ENCODE measurements at places on chromosomes 5 and 9.

GRCh38 chr9:107932046-107932445 lies 442.5 kb upstream of the KLF4 start:
- DNase-seq: no peak

GRCh38 chr5:472076-472655 lies 29.2 kb downstream of the EXOC3 start:
- no peak for DNase-seq

- no peak for DNase-seq
These were observed 3.4 kb downstream of the RPL37 start for GRCh38 chr5:40831346-40832210.

GRCh38 chr5:106314221-106314824 lies 1356.4 kb downstream of the EFNA5 start:
- DNase-seq: no peak

DNA sequence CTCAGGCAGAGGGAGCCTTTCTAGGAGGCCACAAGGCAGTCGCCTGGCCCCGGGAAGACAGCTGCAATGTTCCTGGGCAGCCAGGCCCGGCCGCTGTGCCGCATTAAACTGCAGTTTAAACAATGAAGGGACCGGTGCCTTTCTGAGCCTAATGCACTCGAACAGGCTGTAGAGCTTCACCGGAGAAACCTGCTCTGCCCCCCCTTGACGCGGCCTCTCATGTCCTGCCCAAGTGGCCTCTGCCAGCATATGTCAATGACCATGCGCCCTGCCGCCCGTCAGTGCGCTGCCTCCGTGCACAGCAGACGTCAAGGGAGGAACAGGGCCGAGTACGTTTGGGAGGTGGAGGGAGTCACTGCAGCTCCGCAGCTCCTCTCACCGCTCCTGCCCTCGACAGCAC lies 38.4 kb upstream of the BARHL1 start:
- DNase-seq: peak; percentile 40

DNA sequence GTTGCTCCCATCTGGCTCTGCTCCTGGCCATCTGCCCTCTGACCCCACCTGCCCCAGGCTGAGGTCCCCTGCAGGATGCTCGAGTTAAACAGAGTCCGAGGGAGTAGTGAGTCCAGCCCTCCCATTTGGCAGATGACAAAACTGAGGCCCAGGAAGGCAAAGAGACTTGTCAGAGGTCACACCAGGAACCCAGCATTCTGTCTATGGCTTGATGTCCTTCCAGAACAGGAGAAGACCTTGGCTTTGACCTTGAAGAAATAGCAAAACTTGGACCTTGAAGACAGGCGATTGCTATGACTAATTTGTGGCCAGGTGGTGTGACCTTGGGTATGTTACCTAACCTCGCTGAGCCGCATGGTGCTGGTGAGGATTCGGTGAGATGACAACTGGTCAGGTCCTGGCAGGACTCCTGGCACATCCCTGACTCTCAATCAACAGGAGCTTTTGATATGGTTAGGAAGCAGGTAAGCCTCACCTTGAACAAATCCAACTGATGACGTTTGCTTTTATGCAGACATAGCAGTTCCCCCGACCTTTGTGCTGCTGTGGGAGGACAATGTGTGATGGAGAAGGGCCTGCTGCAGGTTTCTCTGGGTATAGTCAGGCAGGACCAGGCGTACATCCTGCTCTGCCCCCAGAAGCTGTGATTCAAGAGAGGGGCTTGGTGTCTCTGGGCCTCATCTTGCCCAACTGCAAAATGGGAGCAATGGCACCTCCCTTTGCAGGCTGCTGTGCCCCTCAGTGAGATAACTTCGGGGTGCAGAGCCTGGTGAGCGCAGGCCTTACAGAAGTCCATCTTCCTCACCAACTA lies 198.7 kb downstream of the C9orf50 start:
- no peak for DNase-seq

DNA sequence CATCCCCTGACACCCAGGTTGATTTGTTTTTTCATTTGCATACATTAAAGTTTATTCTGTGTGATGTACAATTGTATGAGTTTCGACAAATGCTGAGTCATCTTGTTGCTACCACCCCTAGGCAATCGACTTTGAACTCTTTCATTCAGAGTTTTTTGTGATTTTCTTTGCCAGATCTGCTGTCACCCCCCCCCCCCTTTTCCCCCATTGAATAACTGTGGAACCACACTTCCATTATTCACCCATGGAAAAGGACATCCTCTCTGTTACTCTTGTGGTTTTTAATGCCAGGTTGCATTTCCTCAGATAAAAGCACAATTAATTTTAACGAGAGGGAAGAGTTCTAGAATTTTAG lies 13.7 kb upstream of the FAM120AOS start:
- no peak for DNase-seq

GRCh38 chr5:123906698-123907295 lies 394.8 kb downstream of the CSNK1G3 start:
- no peak for DNase-seq

- DNase-seq: no peak
These were observed 91.3 kb upstream of the OTULINL start for GRCh38 chr5:14490309-14490711.

GRCh38 chr9:99474186-99474585 lies 252.1 kb downstream of the SEC61B start:
- DNase-seq: no peak

DNA sequence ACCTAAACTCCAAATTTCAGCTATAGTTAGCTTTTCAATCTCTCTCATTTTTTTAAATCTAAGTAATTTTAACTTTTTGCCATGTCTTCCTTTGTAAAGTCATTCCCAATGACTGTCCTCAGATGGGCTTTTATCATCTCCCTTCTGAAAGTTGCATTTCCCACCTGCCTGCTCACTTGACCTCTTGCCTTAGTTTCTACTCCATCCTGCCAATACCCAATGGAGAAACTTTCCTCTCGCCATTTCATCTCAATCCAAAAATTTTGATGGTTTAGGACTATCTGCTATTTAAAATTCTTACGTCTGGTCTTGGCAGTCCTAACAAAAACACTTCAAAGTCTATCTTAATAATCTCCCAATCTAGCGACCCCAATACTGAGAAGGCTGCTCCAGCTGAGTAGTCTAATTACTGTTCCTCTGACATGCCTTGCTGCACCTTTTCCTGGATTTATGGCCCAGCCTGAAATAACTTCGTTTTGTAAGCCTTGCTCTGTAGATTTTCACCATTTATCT lies 231.3 kb downstream of the PRR16 start:
- no peak for DNase-seq

DNA sequence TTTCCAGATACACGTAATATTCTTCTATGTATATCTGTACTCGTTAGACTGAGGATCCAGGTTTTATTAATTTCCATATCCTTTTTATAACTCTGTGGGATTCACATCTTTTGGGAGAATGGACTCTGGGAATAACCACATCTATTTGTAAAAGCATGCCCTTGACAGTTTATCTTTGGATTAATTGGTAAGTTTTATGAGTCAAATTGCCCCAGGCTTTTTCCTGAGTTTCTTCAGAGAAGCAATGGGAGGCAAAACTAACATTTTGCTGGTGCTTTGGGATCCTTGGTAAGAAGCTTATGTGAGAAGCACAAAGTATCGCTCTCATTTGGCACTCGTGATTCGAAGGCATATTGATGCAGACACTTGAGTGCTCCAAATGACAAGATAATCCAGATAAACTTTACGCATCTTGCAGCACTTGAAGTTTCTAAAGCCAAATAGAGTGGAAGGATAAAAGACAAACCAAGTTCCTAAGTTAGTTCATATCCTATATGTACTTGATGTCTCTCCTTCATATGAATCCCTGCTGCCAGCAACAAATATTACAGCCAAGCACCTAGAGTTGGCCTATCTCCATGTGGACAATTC lies 324.7 kb downstream of the TLE4 start:
- no peak for DNase-seq

DNA sequence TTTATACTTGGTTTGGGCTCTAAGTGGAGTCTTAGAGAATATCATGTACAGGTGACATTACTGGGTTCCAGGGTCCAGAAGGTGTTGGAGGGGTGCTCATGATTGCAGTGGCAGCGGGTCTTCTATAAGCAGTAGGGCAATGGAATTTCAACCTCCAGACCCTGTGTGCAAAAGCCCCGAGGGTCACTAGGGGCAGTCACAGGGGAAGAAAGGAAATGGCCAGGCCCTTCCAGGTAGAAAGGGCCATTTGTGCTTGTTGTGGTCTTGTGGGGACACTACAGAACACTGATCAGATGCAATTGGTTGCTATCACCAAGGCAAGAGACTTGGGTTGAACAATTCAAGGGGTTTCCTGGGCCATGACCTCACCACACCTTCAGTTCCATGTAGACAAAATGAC lies 283.4 kb downstream of the GADD45G start:
- DNase-seq: peak; percentile 13

DNA sequence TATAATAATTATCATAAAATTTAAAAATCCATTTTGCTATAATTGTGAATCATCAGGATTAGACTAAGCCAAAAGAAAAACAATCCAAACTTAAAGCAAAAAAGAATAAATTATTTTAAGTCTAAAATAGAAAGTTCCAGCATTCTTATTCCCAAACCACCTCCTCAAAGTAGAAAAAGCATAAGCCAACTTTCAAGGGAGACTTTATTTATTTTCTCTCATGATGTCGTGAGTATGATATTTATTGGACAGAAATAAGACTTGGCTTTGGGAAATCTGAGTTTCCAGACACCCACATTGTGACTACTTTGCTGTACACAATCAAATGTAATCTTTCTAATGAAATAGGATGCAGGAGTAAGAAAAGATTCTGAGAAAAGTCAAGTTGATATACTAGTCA lies 372.1 kb downstream of the MTRR start:
- no peak for DNase-seq

DNA sequence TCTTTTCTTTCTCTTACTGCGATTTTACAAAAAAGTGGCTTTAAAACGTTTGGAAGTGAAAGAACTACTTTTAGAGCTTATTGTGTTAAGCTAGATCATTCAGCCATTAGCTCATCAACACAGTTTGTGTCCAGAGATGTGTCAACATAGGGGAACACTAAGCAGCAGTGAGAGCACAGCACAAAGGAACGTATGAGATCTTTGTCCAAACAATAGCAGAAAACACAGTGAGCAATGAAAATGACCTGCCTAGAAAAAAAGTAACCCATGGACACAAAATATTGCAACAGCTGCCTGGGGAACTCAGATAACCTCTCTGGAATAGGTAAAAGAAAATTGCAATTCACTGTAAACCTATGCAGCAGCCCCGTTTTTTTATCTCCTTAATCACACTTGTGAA lies 372.5 kb downstream of the ARHGEF28 start:
- no peak for DNase-seq

GRCh38 chr9:7366121-7366520 lies 433.5 kb downstream of the DMAC1 start:
- DNase-seq: no peak

GRCh38 chr9:684054-684890 lies 157.2 kb upstream of the DMRT1 start:
- peak; percentile 44 for DNase-seq

GRCh38 chr9:101025940-101026339 lies 2.6 kb upstream of the PLPPR1 start:
- no peak for DNase-seq

DNA sequence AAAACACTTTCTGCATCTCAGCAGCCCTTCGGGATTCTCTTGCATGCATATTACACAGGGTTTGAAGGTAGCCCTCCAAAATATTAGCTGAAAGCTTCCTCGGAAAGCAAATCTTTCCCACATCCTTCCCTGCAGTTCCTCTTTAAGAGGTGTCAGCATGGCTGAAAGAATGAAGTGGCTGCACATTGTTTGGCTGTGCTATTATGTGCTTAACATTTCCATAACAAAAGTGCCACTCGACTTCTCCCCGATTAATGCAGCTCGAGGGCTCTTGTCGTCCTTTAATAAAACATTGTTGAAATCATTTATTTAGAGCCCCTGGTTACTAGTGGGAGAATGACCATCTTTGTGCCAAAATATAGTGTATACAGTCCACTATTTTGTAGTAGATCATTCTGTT lies 6.5 kb downstream of the GAS1 start:
- no peak for DNase-seq

- DNase-seq: no peak
These were observed 88.1 kb upstream of the TLE1 start for GRCh38 chr9:81777482-81777881.

DNA sequence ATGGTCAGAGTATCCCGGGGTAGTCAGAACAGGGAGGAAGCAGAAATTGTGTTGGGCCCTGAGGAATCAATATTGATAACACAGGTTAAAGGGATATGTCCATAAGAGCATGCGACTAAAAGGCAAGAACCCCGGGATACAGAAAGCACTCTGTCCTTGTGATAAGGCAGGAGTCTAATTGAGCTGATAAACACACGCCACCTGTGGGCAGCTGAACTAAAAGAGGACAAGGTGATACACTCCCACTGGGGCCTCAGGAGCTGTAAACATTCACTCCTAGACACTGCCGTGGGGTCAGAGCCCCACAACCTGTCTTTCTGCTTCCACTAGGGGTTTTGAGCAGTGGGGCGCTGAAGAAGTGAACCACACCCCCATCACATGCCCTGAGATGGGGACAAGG lies 144.7 kb upstream of the MPDZ start:
- DNase-seq: no peak

DNA sequence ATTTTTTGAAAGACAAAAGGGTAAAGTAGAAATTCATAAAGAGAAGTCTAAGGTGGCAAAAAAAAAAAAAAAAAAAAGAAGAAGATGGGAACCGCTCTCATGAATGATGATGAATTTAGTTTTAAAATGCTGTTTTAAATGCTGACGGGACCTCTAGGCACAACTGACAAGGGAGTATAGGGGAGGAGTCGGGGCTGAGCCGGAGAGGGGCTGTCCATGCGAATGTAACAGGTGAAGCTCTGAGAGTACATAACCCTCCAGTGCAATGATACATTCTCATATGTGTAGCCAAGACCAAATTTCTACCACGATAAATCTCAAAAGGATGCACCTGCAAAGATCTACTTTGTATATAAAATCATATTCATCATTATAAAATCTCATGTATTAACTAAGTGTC lies 71.7 kb downstream of the GLIS3 start:
- DNase-seq: no peak

DNA sequence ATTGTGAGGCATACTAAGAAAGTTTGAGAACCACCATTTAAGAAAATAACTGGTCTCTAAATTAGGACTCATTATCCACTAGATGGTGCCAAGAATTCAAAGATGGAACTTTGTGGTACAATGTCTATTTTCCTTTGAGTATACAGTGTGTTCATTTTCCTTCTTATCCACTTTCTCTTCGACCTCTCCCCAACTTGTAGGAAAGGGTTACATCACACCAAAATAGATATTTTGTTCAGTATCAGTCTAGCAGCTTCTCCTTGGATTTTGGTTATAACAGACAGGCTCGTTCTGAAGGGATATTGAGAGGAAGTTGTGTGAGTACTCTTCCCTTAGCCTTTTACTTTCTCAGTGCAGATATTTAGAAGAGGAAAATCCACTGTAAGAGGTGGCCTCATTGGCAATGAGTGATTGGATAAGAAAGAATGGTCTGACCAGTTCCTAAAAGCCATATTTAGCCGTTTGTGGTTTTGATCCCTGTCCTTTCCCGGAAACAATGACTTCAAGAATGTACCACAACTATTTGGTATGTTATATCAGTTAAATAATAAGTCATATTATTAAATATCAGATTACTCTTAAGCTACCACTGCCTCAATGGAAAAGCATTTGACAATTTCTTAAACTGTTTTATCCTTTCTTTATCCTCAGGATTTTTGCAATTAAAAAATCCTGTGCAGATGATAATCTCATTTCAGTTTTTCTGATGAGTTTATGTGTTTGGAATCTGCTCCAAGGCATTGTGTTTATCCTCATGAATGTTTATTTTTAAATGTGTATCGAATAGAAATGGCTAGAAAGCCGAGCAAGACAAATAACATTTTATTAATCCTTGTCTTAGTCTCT lies 69.0 kb upstream of the GRAMD2B start:
- no peak for DNase-seq

Data from H9 (cell line).